ENCODE measurements at places on chromosomes 12 and 14. TPM values are rescaled to one million over a fixed set of nuclear protein-coding genes. Genes with fewer than 3 reads are reported as not detected.

Gene PZP
- not detected for polyA plus RNA-seq

Gene KRT4
- 0.17 TPM for polyA plus RNA-seq

Gene SLC39A2
- not detected for polyA plus RNA-seq

Gene IFI27
- polyA plus RNA-seq: 8.3 TPM

Gene ZFHX2
- polyA plus RNA-seq: 0.11 TPM

Gene HELB
- polyA plus RNA-seq: 1.2 TPM

Gene IL31
- polyA plus RNA-seq: not detected

Gene KRT6C
- polyA plus RNA-seq: not detected

Gene APPL2
- 68.0 TPM for polyA plus RNA-seq

Gene OTOGL
- polyA plus RNA-seq: 0.08 TPM

Gene C12orf54
- not detected for polyA plus RNA-seq

Gene TDRD9
- 0.28 TPM for polyA plus RNA-seq

Gene RPS6KL1
- polyA plus RNA-seq: 0.52 TPM

Gene HCAR3
- polyA plus RNA-seq: not detected

Gene RIN3
- polyA plus RNA-seq: 10.2 TPM

Gene HOXC12
- not detected for polyA plus RNA-seq

Gene NAV3
- 30.8 TPM for polyA plus RNA-seq

Gene WNT1
- polyA plus RNA-seq: not detected

Gene PTGES3
- 119 TPM for polyA plus RNA-seq

Gene DBX2
- polyA plus RNA-seq: not detected

Gene RDH12
- polyA plus RNA-seq: not detected

Gene APOF
- not detected for polyA plus RNA-seq

Gene CPM
- 5.3 TPM for polyA plus RNA-seq

Gene PTPRO
- 0.35 TPM for polyA plus RNA-seq

Gene FLVCR2
- polyA plus RNA-seq: 4.1 TPM

Gene RGS6
- polyA plus RNA-seq: not detected

Gene CLEC14A
- 8.3 TPM for polyA plus RNA-seq

Gene CCND2
- 9.7 TPM for polyA plus RNA-seq

Gene CDH24
- polyA plus RNA-seq: 6.5 TPM

Gene GARIN6
- not detected for polyA plus RNA-seq

Gene NT5DC3
- 4.7 TPM for polyA plus RNA-seq

Gene PLEK2
- polyA plus RNA-seq: 3.5 TPM

Gene KRT85
- polyA plus RNA-seq: not detected

Gene ABCC9
- 31.1 TPM for polyA plus RNA-seq

Gene KRT71
- polyA plus RNA-seq: not detected

Gene TAS2R14
- 1.3 TPM for polyA plus RNA-seq

Gene KRT86
- not detected for polyA plus RNA-seq

Gene KRT72
- not detected for polyA plus RNA-seq

Gene HRK
- polyA plus RNA-seq: 0.08 TPM

Gene NUP107
- 56.5 TPM for polyA plus RNA-seq

Gene CMA1
- polyA plus RNA-seq: not detected

Measured in fibroblast of lung (primary cell).